ENCODE measurements at places on chromosomes 12 and 14. TPM values are rescaled to one million over a fixed set of nuclear protein-coding genes. Genes with fewer than 3 reads are reported as not detected.
A peak's percentile ranks its signal among the peaks of the same experiment; 100 is the strongest.

Gene TNFAIP2
- total RNA-seq: 37.5 TPM

DNA sequence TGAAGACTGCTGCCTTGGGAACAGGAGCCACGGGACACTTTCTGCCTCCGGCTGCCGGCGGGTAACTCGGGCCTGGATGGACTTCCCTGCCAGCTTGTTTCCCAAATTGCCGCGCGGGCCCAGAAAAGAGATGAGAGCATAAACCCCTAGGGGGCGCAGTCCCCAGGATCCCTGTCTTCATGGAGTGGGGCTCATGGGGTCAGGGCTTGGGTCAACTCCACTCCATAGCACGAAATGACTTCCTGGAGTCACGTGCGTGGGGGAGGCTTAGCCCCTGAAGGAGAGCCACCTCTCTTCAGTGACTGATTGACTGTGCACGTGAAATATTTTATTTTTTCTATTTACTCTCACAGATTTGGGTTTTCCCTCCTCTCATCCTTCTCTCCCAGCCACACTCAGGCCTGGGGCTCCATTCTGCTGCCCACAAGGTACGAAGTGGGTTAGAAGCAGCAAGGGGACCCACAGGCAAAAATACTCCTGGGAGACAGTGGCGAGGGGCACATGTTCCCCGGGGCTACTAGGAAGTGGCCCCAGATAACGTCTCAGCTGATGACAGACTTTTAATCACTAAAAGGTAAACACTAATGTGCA lies 10.0 kb downstream of the PGF start:
- DNase-seq: peak; percentile 26

Gene RASSF8
- 59.3 TPM for total RNA-seq

DNA sequence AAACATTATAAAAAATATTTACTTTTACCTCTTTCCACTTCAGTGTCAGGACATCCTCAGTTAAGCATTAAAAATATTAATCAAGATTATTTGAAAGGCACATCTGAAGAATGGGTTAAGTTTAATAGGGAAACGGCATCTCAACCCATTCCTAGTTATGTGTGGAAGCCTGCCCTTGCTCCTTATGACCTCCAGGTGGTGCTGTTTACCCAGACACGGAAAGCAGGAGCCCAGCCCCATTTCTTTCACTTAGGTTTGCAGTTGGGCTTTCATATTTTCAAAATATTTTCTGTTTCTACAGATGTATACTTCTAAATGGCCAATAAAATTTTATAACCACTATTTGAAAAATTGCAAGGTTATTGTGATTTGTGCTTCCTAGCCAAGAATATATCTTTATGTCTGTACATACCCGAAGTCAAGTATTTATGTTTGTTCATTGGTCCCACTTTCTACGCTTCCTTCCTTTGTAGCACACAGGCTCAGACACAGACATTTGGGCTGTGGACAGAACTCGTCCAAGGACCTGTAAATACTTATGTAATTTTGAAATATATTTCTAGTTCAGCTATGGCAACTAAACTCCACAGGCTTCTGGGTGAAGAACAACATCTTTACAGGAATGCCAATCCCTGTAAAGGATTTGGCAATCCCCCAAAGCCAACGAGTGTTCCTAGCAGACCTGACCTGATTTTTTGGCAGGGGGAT lies 247.1 kb downstream of the AKAP6 start:
- peak; percentile 57 for DNase-seq

DNA sequence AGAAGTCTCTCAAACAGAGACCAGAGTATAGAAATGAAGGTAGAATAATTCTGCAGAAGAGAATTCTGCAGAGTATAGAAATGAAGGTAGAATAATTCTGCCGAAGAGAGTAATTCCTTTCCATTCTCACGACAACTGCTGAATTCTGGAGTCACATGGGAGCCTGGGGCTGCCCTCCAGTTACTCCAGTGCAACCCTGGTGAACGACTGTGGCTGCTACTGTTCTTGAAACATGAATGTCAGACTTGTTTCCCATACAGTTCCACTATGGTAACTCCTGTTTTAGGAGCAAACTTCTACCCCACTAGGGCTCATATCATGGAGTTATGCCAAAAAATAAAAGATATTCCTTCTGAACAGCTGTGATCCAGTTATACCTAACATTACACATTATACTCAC lies 164.4 kb downstream of the KICS2 start:
- DNase-seq: no peak

- no peak for DNase-seq
These were observed 31.1 kb upstream of the DHRS7 start for GRCh38 chr14:60196291-60196690.

Gene KRT77
- not detected for total RNA-seq

Gene KRT79
- total RNA-seq: not detected

Measured in endothelial cell of umbilical vein (primary cell).